RCC 7860 (cell line): ENCODE measurements at places on chromosomes 7 and 10.
A peak's percentile ranks its signal among the peaks of the same experiment; 100 is the strongest.

GRCh38 chr7:23410446-23411183 lies 59.7 kb downstream of the IGF2BP3 start:
- DNase-seq: no peak

DNA sequence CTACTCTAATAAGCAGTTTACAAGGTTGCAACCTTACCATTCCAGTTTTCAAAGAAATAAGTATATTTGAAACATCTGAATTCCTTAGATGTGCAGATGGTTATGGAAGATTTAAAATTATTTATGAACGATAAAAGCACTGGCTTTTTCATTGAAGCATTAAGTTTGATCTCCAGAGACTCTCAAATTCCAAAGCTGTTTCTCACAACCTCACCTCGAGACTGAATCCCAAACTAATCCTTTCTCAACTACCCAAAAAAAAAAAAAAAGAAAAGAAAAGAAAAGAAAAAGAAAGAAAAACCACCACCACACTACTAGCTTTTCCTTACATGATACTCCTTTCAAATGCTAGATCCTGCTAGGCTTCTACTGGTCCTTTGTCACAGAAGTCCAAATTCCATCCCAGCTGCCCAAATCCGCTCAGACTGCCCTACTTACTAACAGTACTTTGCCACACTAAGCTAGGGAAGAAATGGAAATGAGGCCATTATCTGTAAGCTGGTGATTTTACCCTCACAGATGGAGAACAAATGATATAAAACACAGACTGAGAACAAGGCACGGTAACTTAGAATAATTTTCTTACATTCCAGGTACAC lies 100.6 kb upstream of the CDK1 start:
- DNase-seq: no peak

GRCh38 chr7:79471699-79472098 lies 18.2 kb upstream of the MAGI2 start:
- no peak for DNase-seq

GRCh38 chr10:117532003-117532385 lies 10.6 kb upstream of the EMX2 start:
- no peak for DNase-seq

DNA sequence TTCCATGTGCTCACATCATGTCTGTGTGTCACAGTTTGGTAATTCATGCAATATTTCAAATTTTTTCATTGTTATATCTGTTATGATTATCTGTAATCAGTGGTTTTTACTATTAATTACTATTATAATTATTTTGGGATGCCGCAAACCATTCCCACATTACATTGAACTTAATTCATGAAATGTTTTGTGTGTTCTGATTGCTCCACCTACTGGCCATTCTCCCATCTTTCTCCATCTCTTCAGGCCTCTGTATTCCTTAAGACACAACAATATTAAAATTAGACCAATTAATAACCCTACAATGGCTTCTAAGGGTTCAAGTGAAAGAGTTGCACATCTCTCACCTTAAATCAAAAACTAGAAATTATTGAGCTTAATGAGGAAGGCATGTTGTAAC lies 398.5 kb downstream of the PCDH15 start:
- peak; percentile 22 for DNase-seq

- DNase-seq: no peak
These were observed 13.7 kb upstream of the CCNY start for GRCh38 chr10:35322636-35323035.

DNA sequence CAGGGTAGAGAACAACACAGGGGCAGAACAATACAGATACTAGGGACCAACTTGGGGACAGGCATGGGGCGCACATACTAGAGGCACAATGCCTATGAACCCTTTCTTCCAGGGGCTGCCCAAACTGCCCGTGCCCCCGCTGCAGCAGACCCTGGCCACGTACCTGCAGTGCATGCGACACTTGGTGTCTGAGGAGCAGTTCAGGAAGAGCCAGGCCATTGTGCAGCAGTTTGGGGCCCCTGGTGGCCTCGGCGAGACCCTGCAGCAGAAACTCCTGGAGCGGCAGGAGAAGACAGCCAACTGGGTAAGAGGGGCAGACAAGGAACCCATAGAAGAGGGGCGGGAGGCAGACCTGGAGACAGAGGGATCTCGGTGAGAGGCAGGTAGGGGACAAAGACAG lies 5.8 kb downstream of the CHAT start:
- no peak for DNase-seq

GRCh38 chr10:108684431-108684830 lies 1238.9 kb downstream of the XPNPEP1 start:
- no peak for DNase-seq

GRCh38 chr10:3528271-3528670 lies 256.7 kb downstream of the KLF6 start:
- no peak for DNase-seq

GRCh38 chr10:76141376-76141775 lies 710.0 kb downstream of the LRMDA start:
- no peak for DNase-seq

GRCh38 chr10:22505911-22506685 lies 160.8 kb downstream of the SPAG6 start:
- no peak for DNase-seq

DNA sequence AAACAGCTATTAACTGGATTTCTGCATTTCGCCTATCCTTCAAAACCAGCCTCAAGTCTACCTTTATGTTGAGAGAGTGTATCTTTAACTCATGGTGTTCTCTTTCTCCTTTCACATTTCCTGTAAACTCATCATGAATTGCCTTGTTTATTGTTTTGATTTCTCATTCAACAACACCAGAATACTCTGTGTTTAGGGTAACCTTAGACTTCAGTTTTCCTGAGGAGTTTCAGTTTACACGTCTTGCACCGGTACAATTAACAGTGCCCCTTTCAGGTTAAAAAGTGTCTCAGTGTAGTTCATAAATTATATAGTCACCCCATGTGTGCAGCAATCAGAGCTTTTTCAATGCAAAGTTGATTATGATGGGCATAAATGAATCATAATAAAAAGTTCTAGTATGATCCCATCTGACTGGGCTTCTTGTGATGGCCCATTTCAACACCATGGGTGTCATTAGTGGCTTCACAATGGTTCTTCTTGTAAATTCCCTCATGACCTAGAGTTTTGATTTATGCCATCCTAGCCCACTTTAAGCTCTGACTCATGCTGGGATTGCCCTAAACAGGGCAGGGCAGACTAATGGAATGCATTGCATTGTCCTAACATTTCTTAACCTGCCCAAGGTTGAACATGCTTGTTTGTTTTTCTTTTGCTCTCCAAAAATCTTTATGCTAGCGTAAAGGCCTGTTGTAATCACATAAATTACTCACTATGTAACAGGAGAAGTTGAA lies 22.0 kb downstream of the ITGB8 start:
- DNase-seq: peak; percentile 70

DNA sequence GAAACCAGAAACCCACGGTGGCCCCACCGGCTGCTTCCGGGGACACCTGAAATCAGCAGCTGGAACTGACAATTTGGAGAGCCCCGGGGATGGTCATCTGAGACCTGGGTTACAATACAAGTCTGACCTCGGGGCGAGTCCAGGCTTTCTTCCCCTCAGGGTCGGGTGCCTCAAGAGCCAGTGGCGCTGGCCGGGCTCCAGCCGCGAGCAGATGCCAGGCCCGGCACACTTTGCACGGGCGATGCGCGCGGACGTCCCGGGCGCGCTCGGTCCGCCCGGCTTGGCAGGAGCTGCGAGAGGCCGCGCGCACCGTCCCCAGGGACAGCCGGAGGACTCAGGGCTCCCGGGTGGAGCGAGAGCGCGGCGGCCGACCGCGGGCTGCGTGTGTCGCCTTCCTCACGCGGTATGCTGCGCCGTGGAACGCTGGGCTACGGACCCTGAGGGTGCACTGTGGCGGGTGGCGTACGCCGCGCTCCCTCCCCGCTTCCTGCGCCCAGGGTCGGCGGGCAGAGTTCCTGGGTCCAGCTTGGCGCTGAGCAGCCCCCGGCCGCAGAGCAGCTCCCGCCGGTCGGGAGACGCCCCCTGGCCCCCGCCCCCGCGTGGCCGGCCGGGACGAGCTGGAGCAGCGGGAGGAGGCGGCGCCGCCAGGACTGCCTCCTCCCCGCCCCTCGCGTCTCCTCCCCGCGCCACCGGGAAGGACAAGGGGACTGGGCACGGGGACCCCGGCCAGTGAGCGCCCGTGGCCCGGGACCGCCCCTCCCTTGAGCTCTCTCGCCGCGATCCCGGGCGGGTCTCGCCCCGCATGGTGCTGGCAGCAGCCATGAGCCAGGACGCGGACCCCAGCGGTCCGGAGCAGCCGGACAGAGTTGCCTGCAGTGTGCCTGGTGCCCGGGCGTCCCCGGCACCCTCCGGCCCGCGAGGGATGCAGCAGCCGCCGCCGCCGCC lies at the start of gene RBM20:
RBM20 (plus strand) TSS at position 684 of the 945 bp plus-strand sequence; CDS start at position 803, 119 bp downstream.
- DNase-seq: no peak

- no peak for DNase-seq
These were observed 230.0 kb upstream of the HABP2 start for GRCh38 chr10:113322843-113323242.

- DNase-seq: no peak
These were observed 63.2 kb upstream of the FGFR2 start for GRCh38 chr10:121661451-121661851.

- DNase-seq: no peak
These were observed 187.0 kb upstream of the C7orf33 start for GRCh38 chr7:148403466-148403993.

- peak; percentile 80 for DNase-seq
These were observed 17.7 kb downstream of the CLIP2 start for GRCh38 chr7:74306730-74307469.

DNA sequence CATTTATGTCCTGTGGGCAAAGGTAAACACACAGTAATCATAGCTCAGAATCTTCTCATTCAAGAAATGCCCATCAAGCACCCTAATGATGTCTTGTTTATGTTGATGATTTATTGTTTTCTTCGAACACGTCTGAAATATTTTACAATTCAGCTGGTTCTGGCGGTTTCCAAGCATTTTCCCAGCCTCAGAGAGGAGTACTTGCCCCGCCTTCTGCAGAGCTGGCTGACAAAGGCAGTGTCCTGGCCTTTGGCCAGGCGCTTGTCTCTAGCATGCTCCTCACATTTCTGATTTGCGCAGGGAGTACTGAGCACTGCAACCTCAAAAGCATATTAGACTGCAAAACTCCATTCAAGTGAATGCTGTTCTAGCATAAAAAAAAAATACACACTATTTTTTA lies 314.2 kb upstream of the GNAI1 start:
- no peak for DNase-seq

DNA sequence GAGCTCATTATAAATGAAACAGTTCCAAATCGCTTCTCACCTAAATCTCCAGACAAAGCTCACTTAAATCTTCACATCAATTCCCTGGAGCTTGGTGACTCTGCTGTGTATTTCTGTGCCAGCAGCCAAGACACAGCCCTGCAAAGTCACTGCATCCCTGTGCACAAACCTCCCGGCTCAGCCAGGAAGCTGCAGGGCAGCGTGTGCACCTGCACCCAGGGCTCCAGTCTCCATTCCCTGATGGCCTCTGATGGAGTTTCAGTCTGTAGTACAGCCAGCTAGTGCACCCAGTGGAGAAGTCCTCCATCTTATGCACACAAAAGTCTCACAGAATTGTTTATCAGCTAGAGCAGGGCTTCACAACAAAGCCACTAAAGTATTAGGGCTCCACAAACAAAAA lies 51.1 kb upstream of the PRSS58 start:
- DNase-seq: no peak

DNA sequence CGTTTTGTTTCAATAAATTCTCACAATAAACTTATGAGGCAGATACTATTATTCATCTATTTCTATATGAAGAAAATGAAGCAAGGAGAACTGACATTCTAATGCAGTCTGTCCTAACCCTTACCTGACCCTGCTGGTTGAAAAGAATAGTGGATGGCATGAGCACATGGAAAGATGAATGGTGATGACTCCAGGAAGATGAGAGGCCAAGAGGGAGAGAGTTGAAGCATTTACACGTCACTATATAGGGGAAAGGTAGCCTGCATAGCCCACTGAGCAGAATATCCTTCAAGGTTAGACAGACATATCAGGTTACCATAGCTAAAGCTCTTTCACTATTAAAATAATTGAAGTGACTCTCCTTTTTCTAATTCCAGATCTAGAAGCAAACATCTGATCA lies 163.9 kb upstream of the CDK1 start:
- DNase-seq: no peak

DNA sequence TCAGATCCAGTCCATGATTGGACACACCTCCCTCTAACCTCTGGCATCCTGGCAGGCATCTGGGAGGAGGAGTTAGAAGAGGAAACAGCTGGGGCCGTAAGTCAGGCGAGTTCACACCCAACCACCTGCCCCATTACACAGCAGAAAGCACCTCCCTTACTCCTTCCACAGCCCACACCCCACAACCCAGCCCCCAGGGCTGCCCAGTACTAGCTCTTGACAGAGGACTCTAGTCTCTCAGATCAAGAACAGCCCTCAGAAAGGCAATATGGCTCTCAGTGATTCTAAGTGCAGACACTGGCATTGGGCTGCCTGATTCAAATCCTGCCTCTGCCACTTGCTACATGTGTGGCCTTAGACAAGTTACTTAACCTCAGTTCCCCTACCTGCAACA lies 34.1 kb downstream of the KCNMA1 start:
- DNase-seq: no peak

- peak; percentile 30 for DNase-seq
These were observed 1.2 kb downstream of the TSPAN12 start for GRCh38 chr7:120856621-120857352.

DNA sequence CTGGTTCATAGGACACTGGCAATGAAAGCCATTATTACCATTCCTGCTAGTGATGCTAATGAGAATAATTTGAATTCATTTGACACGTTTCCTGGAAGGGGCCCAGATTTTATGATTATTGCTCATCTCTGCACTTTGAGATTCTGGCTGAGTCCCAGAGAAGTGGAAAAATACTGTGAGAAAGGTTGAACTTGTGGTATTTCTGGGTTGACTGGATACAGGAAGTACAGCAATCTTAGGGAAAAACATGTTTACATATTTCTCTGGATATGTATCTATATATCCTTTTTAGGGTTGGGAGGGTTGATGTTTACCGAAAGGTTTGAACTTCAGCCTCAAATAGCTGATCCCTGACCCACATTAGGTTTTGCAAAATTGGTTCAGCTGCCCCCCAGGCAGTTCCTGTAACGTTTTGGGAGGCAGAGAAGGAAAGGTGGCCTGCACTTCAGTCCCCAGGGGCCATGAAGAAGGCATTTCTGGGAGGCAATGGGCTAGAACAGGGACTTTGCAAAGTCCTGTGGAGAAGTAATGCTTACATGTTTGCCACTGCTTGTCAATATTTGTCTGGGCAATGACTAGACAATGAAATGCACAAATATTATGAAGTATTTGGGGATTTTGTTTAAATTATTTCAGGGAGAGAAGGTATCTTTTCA lies 253.7 kb upstream of the PITRM1 start:
- DNase-seq: peak; percentile 72

GRCh38 chr7:51242007-51242691 lies 74.5 kb downstream of the COBL start:
- no peak for DNase-seq
